ENCODE measurements at places on chromosomes 11 and 22. TPM values are rescaled to one million over a fixed set of nuclear protein-coding genes. Genes with fewer than 3 reads are reported as not detected.

CHCHD10 gene
- 155 TPM for total RNA-seq

DNA sequence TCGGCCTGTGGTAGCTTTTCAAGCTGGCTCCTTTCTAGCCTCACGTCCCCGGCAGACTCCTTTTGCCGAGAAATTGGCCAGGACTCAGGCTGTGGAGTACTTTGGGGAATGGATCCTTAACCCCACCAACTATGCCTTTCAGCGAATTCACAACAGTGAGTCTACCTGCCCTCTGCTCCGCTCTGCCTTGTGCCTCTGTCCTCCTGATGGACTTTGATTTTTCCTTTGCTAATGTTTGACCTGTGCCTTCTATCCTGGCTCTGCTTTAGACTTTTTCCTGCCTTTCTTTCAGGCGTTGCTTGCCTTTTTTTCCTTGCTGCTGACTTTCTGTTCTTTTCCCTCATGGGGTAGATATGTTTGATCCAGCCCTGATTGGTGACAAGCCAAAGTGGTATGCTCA lies 12.5 kb downstream of the MADD start:
- DNase-seq: no peak

GRCh38 chr11:4647766-4648165 lies 4.0 kb downstream of the OR51E1 start:
- DNase-seq: no peak

DNA sequence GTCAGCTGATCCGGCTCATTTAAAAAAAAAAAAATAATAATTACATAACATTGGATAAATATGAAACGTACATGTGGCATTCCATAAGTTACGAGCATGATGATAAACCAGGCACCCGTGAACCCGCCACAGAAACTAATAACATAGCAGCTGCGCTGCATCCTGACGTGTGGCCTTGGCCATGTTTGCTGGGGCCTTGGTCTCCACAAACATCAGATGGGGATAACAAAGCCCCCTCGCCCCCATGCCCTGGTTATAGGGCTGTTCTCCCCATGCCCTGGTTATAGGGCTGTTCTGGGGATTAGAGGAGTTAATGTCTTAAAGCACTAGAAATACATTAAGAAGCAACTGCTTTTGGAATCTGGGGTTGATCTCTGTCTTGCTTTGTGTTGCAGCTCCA lies 36.7 kb downstream of the FLRT1 start:
- no peak for DNase-seq

- DNase-seq: no peak
Observed at GRCh38 chr11:30816959-30817880, 231.1 kb upstream of the MPPED2 start.

DNA sequence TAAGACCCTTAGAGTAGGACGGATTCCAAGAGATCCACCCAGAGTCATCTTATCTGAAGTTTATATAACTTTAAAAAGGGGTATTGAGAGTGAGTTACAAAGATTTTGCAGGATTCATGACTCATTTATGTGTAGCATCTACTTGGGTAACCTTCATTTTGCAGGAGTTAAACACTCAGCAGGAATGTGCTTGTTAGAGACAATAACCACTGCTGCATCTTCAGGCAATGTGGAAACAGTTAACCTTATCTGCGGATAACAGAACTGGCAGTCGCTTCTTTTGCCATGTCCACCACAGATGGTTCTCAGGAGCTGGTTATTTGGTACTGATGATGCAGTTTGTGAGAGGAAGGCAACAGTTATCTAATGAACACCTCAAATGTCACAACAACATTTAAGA lies 417.9 kb upstream of the DDI1 start:
- no peak for DNase-seq

SPON1 gene
- total RNA-seq: not detected

DNA sequence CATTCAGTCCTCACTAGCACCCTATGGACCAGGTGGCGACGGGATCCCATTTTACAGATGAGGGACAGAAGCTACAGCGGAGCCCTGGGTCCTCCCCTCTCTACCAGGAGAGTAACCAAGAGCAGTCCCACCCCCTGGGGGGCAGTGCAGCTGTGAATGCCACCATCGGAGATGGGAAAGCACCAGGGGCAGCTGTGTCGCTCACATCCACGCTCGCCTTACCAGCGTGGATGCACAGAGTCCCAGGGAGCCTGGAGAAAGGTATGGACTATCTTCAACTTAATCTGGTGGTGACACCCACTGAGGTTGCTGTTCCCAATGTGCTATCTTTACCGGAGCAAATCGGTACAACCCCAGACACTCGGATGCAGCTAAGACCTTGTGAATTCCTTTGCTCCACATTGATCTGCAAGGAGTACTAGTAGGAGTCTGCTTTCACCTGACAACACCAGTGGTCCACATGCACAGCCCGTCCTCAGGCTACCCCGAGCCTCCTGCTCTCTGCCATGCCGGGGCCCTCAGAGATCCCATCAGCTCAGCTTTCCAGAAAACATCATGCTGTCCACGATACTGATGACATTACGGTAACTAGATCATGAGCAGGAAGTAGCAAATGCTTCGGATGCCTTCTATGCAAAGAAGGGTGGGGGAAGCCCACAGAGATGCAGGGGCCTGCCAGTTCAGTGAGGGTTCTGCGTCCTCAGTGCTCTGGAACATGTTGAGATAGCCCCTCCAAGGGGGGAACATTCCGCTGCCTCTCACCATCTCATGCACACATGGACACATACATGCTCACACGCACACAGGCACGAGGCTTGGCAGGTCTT lies 126.0 kb downstream of the CTTN start:
- DNase-seq: no peak

GRCh38 chr11:114953039-114953438 lies 274.7 kb downstream of the NXPE2 start:
- no peak for DNase-seq

SLC22A25 gene
- not detected for total RNA-seq

CSRP3 gene
- not detected for total RNA-seq

GDPD4 gene
- not detected for total RNA-seq

FGF4 gene
- total RNA-seq: not detected

GRCh38 chr11:102924851-102925380 lies 30.6 kb downstream of the MMP13 start:
- no peak for DNase-seq

DNA sequence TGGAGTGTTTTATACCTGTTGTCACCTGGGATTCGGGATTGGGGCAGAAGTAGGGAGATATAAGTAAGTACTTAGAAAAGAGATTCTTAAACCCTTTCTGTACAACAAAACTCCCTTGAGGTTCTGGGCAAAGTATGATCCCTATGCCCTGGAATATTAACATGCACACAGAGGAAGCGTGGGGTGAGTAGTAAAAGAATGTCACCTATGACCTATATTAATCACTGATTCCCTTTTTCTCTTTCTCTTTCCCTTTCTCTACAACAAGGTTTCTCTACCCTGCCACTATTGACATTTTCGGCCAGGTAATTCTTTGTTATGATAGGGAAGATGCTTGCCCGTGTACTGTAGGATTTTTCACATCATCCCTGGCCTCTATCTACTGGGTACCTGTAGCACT lies 209.7 kb upstream of the PLET1 start:
- DNase-seq: no peak

Data from Calu3 (cell line).